Inflammatory macrophage treated with lipopolysaccharide for 1 hour (primary cell): ENCODE measurements at places on chromosomes 4 and X.

GRCh38 chr4:60744767-60745166 lies 455.4 kb upstream of the ADGRL3 start:
- no peak for DNase-seq

- DNase-seq = no peak
Measured at GRCh38 chr4:5489260-5489659, 219.1 kb downstream of the EVC2 start.

- DNase-seq = no peak
Measured at GRCh38 chr4:165489786-165490185, 111.0 kb downstream of the CPE start.

- DNase-seq = no peak
Measured at GRCh38 chr4:160371446-160371845, 1268.6 kb downstream of the RAPGEF2 start.

- DNase-seq = no peak
Measured at GRCh38 chr4:123583043-123583442, 186.4 kb downstream of the SPRY1 start.

DNA sequence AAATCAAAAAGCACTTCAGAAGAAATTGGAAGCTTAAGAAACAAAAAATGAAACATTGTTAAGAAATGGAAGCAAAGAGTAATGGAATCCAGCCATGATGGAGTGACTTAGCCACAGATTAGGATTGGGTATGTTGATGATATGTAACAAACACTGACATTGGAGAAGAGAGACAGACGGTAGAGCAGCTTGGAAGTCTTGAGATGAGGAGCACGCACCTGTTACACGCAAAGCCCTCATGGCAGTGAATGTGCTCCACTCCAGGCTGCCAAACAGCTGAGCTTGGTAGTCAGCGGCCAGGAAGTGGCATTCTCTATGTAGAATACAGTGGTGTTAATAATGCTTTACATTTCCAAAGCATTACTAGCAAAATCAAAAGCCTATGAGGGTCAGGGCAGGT lies 56.9 kb upstream of the GPRIN3 start:
- no peak for DNase-seq

- no peak for DNase-seq
Measured at GRCh38 chr4:138248058-138248457, 5.9 kb upstream of the SLC7A11 start.

- no peak for DNase-seq
Measured at GRCh38 chr4:121654738-121655137, 42.0 kb downstream of the ANXA5 start.

- no peak for DNase-seq
Measured at GRCh38 chr4:60134099-60134498, 1066.0 kb upstream of the ADGRL3 start.

- no peak for DNase-seq
Measured at GRCh38 chrX:129549124-129549523, 9.1 kb downstream of the OCRL start.

DNA sequence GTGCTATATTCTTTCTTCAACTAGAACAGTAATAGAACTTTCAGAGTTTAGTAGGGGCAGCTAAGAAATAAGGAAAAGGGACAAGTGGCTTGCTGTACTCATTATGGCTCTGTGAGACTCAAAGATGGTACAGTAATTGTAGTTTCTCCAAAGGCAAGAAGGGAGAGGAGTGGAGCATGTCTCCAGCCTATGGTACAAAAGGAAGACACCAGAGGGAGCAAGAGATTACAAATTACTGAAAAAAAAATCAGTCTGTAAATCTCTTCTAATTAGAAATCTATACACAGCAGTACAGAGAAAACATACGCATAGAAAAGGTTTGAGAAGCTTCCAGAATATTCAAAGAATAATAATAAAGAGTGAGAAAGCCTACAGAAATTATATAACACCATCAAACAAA lies 61.4 kb downstream of the KLHL4 start:
- DNase-seq = no peak

GRCh38 chr4:28883211-28883610 lies 1837.0 kb upstream of the PCDH7 start:
- DNase-seq = no peak

- no peak for DNase-seq
Measured at GRCh38 chr4:77430847-77431246, 174.8 kb upstream of the CXCL13 start.

GRCh38 chr4:53907772-53908171 lies 156.6 kb downstream of the CHIC2 start:
- DNase-seq = no peak

DNA sequence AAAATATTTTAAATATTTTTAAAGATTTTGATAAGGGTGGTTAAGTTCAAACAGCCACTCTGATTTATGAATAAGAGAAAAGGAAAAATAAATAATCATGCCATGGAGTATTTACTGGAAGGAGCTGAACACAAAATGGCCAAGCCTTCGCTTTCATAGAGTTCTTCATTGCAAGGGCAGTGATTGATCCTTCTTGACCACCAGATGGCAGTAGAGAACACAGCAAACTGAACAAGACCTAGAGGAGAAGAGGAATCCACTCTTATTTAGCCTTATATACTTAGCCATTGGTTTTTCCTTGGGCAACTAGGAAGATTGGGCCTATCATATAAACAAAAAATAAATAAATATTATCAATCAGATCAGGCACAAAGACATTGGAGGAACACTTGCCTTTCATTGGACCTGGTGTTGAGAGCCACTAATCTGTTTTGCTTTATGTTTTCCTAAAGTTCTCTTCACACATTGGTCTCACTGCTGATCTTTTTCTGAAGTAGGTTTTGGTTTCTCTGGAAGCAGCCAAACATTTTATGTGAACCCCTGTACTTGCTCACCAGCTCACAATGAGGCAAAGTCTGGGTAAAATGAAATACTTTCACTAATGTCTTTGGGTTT lies 58.1 kb upstream of the PARM1 start:
- DNase-seq = peak; percentile 54

GRCh38 chr4:80309294-80310004 lies 26.1 kb upstream of the CFAP299 start:
- DNase-seq = no peak

DNA sequence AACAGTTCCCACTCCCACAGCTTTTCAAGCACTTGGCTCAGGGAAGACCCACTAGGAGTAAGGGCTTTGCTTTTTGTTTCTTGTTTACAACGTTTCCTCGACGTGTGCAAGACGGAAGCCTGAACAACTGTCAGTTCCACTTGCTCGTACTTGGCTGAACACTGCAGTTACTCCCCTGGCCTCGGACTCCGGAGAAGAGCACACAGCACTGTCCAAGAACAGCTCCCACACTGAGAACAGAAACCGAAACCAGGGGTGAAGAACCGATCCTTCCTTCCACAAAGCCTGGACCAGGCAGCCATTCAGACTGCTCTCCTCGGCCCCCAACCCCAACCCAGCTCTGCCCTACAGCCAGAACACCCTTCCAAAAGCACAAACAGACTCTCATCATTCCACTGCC lies 25.5 kb downstream of the IRF2 start:
- DNase-seq = peak; percentile 67

- DNase-seq = no peak
Measured at GRCh38 chr4:118099106-118099505, 64.8 kb downstream of the NDST3 start.

GRCh38 chrX:9560219-9560618 lies 95.4 kb downstream of the TBL1X start:
- no peak for DNase-seq

DNA sequence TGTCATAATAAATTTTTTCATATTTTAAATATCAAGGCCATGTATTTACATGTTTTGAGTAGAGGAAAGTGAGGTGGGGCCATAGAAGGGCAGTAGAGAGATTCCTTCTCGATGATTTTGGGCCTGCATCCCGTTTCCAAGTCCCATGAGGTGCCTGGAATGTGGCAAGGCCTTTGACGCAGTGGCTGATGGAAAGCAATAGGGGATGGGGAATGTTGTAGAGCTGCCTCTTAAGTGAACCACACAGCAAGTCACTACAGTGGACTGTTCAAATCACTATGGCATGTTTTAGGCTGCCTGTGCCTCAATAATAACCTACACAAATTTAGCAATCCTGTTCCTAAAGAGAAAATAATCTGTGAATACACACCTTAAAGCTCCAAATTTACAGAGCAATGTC lies 48.3 kb downstream of the ANXA5 start:
- no peak for DNase-seq

- no peak for DNase-seq
Measured at GRCh38 chrX:150334981-150335380, 28.1 kb upstream of the MAMLD1 start.

DNA sequence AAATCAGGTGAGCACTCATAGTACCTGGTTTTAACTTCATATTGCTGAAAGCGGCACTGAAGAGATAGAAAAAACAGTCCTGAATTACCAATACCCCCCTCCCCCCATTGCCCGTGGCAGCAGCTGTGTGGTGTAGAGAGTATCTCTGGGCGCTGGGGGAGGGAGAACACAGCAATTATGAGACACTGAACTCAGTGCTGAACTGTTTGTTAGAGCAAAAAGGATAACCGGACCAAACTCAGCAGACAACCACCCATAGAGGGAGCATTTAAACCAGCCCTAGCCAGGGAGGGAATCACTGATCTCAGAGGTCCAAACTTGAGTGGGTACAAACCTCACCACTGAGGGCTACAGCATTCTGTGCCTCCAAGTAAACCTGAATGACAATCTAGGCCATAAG lies 457.4 kb upstream of the TEX13C start:
- DNase-seq = no peak

DNA sequence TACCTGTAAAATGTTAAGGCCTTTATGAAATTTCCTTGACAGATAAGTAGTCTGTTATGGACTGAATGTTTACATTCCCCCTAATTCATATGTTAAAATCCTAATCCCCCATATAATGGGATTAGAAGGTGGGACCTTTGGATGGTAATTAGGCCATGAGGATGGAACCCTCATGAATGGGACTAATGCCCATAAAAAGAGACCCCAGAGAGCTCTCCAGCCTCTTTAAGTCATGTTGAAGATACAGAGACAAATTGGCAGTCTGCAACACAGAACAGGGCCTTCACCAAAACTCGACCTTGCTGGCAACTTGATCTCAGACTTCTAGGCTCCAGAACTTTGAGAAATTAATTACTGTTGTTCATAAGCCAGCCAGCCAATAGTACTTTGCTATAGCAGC lies 1344.5 kb upstream of the PCDH7 start:
- DNase-seq = no peak

- no peak for DNase-seq
Measured at GRCh38 chr4:138688408-138689085, 327.0 kb upstream of the NOCT start.

DNA sequence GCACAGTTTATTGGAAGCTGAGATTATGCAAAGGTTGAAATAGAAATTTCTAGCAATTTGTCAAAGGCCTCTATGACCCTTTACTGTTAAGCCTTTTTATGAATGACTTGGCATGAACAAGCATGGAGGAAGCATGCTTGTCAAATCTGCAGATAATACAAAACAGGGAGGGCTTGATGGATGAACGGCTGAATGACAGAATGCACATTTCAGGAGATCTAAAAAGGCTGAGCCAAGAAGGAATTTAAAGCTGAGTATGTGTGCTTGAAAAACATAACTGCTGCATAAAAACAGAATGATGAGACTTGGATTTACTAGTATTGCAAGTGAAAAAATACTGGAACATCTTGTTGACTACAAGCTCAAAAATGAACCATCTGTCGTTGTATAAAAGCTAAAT lies 29.0 kb upstream of the UBE2K start:
- DNase-seq = no peak

DNA sequence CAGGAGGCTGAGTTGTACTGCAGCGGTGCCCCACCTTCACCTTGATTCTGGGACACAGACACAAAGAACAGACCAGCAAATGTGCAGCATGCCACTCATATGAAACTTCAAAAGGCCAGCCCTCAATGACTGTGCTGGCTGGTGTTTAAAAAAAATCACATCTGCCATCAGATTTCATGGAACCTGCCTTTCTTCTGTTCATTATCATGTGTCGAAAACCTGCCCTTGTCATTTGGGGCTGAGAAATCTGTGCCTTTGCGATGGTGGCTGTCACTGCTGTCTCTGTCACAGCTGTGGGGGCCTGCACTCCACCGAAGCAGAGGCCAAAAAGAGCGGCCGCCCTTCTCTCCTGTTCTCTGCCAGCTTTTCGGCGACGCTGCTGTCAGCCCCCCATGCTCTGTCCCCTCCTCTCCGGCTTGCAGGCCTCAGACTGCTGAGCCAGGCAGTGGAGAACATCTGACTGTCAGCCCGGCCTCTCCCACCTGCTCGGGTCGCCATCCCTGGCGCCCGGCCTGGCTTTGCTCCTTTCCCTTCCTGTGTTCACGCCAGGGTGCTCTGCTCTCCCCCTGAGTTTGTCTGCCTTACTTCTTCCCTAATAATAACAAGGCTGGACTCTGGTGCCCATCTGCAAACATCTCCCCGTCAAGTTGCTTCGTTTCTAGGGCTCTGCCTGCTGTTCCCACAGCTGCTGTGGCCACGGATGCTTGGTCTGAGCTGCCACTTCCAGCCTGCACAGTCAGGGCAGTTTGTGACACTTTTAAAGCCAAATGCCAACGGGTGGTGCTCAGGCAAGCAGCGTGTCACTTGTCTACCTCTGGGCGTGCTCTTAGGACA lies 355.2 kb downstream of the UNC5C start:
- no peak for DNase-seq

DNA sequence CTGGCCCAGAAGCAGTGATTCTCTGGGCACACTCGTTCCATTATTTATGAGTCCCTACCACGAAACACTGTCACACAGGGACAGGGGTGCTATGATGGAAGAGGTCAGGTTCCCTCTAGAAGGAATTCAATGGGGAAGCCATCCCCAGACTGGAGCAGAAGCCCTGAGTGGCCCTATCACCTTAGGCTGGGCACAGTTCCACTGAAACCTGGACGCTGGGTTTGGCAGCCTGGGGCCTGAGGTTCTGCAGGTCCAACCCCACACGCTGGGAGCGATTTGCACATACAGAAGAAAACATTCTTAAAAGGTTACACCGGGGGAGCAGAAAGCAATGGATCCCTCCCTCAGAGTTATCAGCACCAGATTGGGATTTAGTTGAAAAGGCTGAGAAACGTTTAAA lies 63.3 kb downstream of the PHKA2 start:
- no peak for DNase-seq

DNA sequence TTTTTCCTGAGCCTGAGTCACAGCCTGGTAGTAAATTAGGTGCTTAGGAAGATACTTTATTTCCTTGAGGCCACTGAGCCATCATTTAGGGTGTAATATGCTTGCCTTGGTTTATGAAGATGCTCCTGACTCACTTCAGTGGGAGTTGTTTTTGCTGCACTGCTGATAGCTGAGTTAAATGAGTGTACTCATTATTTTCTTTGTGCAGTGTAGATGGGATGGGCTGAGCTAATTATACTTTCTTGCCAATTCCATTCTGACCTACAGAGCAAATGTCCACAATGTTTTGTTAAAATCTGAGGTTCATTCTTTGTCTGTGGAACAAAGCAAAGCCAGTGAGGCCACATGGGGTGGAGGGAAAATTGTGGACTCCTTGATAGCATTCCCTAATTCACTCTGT lies 60.0 kb downstream of the FGF13 start:
- DNase-seq = no peak

- DNase-seq = no peak
Measured at GRCh38 chr4:165631208-165631894, 241.7 kb upstream of the TLL1 start.

DNA sequence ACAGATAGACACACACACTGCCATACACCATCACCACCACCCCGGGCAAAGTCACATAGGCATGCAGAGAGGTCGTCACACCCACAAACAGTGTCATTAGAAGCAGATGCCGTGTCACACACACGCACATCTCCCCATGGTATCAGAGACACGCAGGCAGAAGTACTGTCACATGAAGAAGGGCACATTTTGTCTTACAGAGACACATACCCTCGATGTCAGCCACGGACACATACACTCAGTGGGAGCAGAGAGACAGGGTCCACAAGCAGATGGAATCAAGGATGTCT lies 3.3 kb downstream of the NALF2 start:
- no peak for DNase-seq
